ENCODE measurements at places on chromosomes 12 and 14. TPM values are rescaled to one million over a fixed set of nuclear protein-coding genes. Genes with fewer than 3 reads are reported as not detected.

The CLEC1A gene
- total RNA-seq = not detected

The CMA1 gene
- not detected for total RNA-seq

The APOF gene
- total RNA-seq = not detected

The RNASE1 gene
- 148 TPM for total RNA-seq

The OVCH1 gene
- total RNA-seq = 0.18 TPM

The PLEKHD1 gene
- not detected for total RNA-seq

The ENDOU gene
- total RNA-seq = not detected

The CLEC1B gene
- total RNA-seq = not detected

The PPM1H gene
- total RNA-seq = 3.1 TPM

The IFNG-AS1 gene
- total RNA-seq = not detected

The PRDM4 gene
- total RNA-seq = 24.6 TPM

The ST8SIA1 gene
- 5.0 TPM for total RNA-seq

The FIGNL2 gene
- total RNA-seq = 0.73 TPM

The IL31 gene
- not detected for total RNA-seq

The KRT86 gene
- not detected for total RNA-seq

The ATL1 gene
- 0.58 TPM for total RNA-seq

The CYP46A1 gene
- 2.9 TPM for total RNA-seq

All from stomach (tissue), 19 donors.